ENCODE measurements at places on chromosomes 6 and 20. TPM values are rescaled to one million over a fixed set of nuclear protein-coding genes. Genes with fewer than 3 reads are reported as not detected.

The FNDC1 gene
- total RNA-seq, result not detected

The PRKN gene
- not detected for total RNA-seq

The STMND1 gene
- not detected for total RNA-seq

The FAM217A gene
- not detected for total RNA-seq

The SYCP2 gene
- 0.33 TPM for total RNA-seq

The SYNE1 gene
- total RNA-seq, result 30.5 TPM

The LY6G6F gene
- not detected for total RNA-seq

The PROKR2 gene
- not detected for total RNA-seq

The BFSP1 gene
- 4.7 TPM for total RNA-seq

The OPRL1 gene
- 0.98 TPM for total RNA-seq

The BPI gene
- total RNA-seq, result not detected

The SYNDIG1 gene
- total RNA-seq, result 2.0 TPM
